ENCODE measurements at places on chromosomes 5 and 9. TPM values are rescaled to one million over a fixed set of nuclear protein-coding genes. Genes with fewer than 3 reads are reported as not detected.

Gene PAEP
- 0.20 TPM for total RNA-seq

Gene UBQLN1
- total RNA-seq, result 112 TPM

Gene ARHGEF37
- 1.3 TPM for total RNA-seq

Gene ARPC5L
- total RNA-seq, result 77.4 TPM

Gene CEP120
- total RNA-seq, result 14.2 TPM

Gene ADGRD2
- not detected for total RNA-seq

Gene CD14
- 4.0 TPM for total RNA-seq

Gene PKD2L2
- not detected for total RNA-seq

Gene F2RL2
- 6.1 TPM for total RNA-seq

Measured in A549 treated with DMSO at 1 μM for 4 hours (cell line).